ENCODE measurements at places on chromosomes 4 and X.
A peak's percentile ranks its signal among the peaks of the same experiment; 100 is the strongest.

GRCh38 chrX:15292861-15293260 is 22.6 kb downstream of the ASB11 start:
- H3K36me3 ChIP-seq: no peaks in the 10 kb centered on the region
- DNase-seq: no peak
- H3K27me3 ChIP-seq: no peaks in the 10 kb centered on the region
- H3K4me3 ChIP-seq: no peak overlapping the region
- no peak overlapping the region for H3K27ac ChIP-seq

GRCh38 chr4:107988763-107989035 is 990 bp upstream of the HADH start:
- no peaks in the 10 kb centered on the region for H3K4me1 ChIP-seq
- DNase-seq: no peak
- H3K36me3 ChIP-seq: no peaks in the 10 kb centered on the region
- H3K4me3 ChIP-seq: no peak overlapping the region
- no peak overlapping the region for H3K27ac ChIP-seq

- no peak overlapping the region for H3K4me3 ChIP-seq
- no peaks in the 10 kb centered on the region for H3K36me3 ChIP-seq
These were observed 17.2 kb upstream of the VEGFD start for GRCh38 chrX:15401378-15401777.

DNA sequence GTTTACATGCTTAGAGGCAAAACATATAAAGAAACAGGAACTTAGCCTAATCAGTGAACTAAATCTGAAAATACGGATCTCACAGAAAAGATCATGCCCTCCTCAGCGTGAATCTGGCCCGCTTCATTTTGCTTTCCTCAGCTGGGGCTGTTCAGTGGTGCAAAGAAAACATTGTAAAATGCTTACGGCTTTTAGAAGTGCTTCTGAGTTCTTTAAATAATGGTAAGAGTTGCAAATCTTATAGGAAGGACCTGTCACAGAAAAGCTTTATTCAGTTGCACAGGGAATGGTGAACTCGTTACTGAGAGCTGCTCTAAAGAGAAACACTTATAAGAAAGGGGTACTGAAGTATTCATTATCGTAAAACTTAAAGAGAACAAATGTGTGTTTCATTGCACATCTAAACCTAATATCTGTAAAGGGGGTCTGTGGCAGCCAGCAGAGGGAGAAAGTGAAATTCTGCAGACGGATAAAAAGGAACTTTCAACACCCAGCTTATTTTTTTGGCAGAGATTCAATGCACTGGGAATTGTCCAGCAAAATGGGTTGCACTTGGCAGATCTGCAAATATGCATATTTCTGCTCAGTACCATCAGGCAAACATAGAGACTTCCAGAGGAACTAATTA is 139.2 kb upstream of the ANK2 start:
- no peak overlapping the region for H3K27ac ChIP-seq
- no peaks in the 10 kb centered on the region for H3K27me3 ChIP-seq
- no peak overlapping the region for H3K4me3 ChIP-seq
- no peaks in the 10 kb centered on the region for H3K36me3 ChIP-seq

- H3K4me3 ChIP-seq: no peak overlapping the region
- H3K27ac ChIP-seq: no peak overlapping the region
- H3K4me1 ChIP-seq: no peaks in the 10 kb centered on the region
- DNase-seq: no peak
These were observed 110.5 kb upstream of the PAK3 start for GRCh38 chrX:110985470-110985869.

GRCh38 chr4:146398404-146398803 is 123.3 kb downstream of the SLC10A7 start:
- no peak for DNase-seq
- no peak overlapping the region for H3K4me3 ChIP-seq
- no peak overlapping the region for H3K27ac ChIP-seq
- no peaks in the 10 kb centered on the region for H3K4me1 ChIP-seq

DNA sequence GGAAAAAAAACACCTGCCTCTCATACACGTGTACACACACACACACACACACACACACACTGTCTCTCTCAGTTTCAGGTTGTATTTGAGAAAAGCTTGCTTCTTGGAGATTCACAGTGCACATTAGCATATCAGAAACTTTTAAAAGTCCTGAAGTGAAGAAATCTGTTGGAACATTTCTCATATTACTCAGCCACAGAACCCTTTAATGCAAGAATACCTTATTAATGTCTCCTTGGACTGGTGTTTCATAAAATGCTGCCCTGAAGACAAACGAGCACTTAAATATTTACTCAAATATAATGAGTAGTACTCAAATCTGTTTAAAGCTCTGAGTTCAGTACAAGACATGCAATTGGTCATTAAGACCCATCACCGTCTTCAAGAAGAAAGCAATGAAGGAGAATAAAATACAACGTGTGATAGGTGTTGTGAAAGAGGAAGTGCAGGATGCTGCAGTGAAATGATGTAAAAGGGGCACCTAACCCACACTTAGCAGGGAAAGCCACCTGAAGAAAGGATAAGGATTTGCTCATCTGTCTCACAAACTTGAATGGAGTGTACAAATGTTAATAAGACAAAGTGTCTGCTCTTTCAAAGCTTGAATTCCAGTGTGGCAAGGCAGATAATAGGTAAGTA is 57.0 kb downstream of the DCLK2 start:
- no peaks in the 10 kb centered on the region for H3K36me3 ChIP-seq
- no peaks in the 10 kb centered on the region for H3K27me3 ChIP-seq
- H3K27ac ChIP-seq: no peak overlapping the region

DNA sequence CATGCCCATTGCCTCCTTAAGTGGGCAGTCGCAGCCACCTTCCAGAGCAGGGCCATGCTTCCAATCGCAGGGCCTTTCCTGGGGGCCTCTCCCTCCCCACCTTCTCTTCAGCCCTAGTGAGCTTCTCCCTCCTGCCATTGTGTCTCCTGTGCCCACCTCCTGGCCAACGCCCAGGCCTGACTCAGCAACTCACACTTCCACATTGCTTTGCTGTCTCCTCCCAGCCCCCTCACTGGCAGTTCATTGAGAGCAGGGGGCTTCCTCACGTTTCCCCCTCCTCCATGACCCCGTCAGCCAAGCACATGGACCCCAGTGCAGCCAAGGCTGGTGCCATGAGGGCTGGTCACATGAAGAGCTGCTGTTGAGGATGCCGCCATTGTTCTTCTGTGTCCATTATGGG is 25.9 kb downstream of the HTRA3 start:
- H3K27me3 ChIP-seq: no peaks in the 10 kb centered on the region
- H3K27ac ChIP-seq: no peak overlapping the region

DNA sequence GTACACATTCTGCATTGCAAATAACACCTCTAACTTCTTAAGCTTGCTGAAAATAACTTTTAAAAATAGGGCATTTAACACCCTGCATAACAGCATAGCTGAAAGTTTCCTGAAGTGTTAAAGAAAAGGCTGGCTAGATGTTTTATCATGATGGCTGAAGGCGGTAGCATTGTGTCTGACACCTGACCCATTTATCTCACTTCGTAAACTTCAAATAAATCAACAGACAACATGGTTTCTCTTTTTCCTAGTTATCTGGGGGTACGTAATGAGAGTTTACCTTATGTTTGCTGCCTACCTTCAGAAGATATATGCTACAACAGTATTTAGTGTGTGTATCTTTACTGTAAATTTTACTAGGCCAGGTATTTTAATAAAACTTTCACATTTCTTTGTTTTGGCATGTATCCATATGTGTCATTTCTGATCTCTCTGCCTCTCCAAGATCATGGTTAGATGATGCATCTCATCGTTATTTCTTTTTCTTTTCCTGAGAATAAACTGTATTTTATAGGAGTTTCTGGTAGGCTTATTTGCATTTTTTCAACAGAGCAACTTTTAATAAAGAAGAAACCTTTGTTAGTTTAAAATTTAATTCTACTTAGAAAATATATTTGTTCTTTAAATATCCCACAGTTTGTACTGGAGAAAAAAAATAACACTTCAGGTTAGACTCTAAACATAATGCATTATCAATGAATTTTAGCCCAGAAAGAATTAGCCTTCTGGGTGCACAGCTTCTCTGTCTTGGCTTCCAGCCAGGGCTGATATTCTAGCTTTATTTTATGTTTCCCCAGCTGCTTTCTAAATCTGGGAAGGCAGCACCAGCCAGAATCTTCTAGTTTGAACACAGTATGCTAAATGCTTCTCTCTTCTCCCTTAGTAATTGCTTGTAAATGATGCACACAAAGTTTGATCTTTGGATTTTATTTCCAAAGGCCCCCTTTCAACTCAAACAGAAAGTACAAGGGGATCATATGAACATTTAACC is 2.9 kb downstream of the NDST4 start:
- H3K4me3 ChIP-seq: no peak overlapping the region
- no peak for DNase-seq
- H3K4me1 ChIP-seq: no peaks in the 10 kb centered on the region

GRCh38 chr4:73485596-73485995 is 4.1 kb downstream of the AFM start:
- DNase-seq: no peak
- no peaks in the 10 kb centered on the region for H3K36me3 ChIP-seq
- no peaks in the 10 kb centered on the region for H3K4me1 ChIP-seq
- no peak overlapping the region for H3K4me3 ChIP-seq
- H3K27ac ChIP-seq: no peak overlapping the region
- no peaks in the 10 kb centered on the region for H3K27me3 ChIP-seq

DNA sequence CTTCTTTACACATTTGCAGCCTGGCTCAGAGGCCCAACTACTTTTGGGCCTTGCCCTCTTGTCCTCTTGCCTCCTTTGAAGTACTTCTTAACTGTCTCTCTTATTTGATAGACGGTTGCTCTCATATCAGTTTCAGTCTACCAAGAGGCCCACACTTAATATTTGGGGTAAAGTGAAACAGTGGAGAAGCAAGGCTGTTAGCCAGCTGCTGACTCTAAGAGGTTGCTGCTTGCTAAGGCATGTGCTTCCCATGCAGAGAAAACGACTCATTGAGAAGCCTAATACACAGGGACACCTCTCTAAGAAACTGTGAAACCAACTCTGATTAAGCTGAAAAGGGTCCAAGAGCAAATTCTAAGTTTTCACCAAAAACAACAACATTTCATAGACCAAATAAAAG is 94.6 kb downstream of the PPP3CA start:
- H3K36me3 ChIP-seq: no peaks in the 10 kb centered on the region
- H3K4me1 ChIP-seq: no peaks in the 10 kb centered on the region
- no peak overlapping the region for H3K27ac ChIP-seq
- DNase-seq: no peak
- H3K4me3 ChIP-seq: no peak overlapping the region
- no peaks in the 10 kb centered on the region for H3K27me3 ChIP-seq

DNA sequence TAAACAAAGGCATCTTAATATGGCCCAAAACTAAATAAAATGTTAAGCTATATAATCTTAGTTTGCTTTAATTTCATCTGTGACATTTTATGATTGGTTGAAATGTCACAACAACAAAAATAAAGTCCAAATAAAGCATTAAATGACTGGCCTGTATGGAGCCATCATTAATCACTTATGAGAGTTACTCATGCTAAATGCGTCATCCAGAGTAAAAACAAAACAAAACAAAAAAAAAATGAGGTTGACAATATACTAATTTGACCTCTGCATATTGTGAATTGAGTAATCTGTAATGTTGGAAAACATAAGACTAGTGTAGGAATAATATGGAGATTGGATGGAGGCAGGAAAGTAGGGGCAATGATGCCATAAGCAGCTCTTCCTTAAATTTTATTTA is 139.7 kb downstream of the MAPK10 start:
- H3K27me3 ChIP-seq: no peaks in the 10 kb centered on the region
- H3K27ac ChIP-seq: no peak overlapping the region
- no peak for DNase-seq
- H3K4me1 ChIP-seq: no peaks in the 10 kb centered on the region

DNA sequence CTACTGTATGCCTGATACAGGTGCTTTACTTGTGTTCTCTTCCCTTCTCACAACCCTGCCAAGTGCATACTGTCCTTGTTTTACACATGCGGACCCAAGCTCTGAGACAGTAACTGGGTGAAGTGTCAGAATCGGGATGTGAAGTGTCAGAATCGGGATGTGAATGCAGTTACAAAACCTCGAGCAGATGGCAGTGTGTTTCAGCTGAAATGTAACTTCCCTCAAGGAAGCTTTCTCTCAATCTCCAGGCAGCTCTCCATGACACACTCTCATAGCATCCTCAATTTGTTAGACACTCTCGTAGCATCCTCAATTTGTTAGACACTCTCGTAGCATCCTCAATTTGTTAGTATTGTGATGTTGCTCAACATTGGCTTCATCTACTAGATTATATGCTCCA is 1.1 kb upstream of the HPSE start:
- no peak overlapping the region for H3K27ac ChIP-seq
- peaks cover 8% of the 10 kb centered on the region for H3K27me3 ChIP-seq
- no peaks in the 10 kb centered on the region for H3K36me3 ChIP-seq
- peaks cover 2% of the 10 kb centered on the region for H3K4me1 ChIP-seq
- H3K4me3 ChIP-seq: no peak overlapping the region

GRCh38 chr4:53767482-53767881 is 176.2 kb upstream of the LNX1 start:
- no peaks in the 10 kb centered on the region for H3K36me3 ChIP-seq
- no peaks in the 10 kb centered on the region for H3K4me1 ChIP-seq

GRCh38 chrX:65528705-65529340 is 5.8 kb downstream of the LAS1L start:
- DNase-seq: peak; percentile 11
- H3K4me3 ChIP-seq: no peak overlapping the region
- H3K4me1 ChIP-seq: no peaks in the 10 kb centered on the region
- H3K27me3 ChIP-seq: no peaks in the 10 kb centered on the region
- no peak overlapping the region for H3K27ac ChIP-seq

DNA sequence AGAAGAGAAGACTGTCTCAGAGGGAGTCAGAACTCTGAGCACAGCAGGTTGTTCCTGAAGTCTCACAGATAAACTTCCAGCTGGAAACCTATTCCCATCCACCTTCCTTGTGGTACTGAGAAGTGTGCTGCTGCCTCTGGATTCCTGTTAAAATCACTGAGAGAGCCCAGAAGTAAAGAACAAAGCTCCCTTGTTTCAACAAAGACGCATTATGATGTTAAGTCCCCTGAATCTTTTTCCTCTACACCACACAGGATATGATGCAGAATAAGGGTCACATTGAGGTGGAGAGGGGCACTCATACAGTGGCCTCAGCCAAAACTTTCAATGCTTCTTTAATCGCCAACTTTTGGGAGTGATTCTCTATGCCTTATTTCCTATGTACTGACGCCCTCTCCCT is 321.0 kb downstream of the OPHN1 start:
- no peaks in the 10 kb centered on the region for H3K27me3 ChIP-seq
- no peak overlapping the region for H3K4me3 ChIP-seq
- no peak for DNase-seq
- no peak overlapping the region for H3K27ac ChIP-seq
- H3K4me1 ChIP-seq: no peaks in the 10 kb centered on the region
- H3K36me3 ChIP-seq: no peaks in the 10 kb centered on the region

- H3K4me3 ChIP-seq: no peak overlapping the region
- no peaks in the 10 kb centered on the region for H3K36me3 ChIP-seq
- DNase-seq: no peak
- H3K27ac ChIP-seq: no peak overlapping the region
- no peaks in the 10 kb centered on the region for H3K4me1 ChIP-seq
- no peaks in the 10 kb centered on the region for H3K27me3 ChIP-seq
These were observed 587.9 kb downstream of the TLL1 start for GRCh38 chr4:166460769-166461550.

Data from iPS DF 6.9 (cell line).